ENCODE measurements at places on chromosomes 12 and 14.

DNA sequence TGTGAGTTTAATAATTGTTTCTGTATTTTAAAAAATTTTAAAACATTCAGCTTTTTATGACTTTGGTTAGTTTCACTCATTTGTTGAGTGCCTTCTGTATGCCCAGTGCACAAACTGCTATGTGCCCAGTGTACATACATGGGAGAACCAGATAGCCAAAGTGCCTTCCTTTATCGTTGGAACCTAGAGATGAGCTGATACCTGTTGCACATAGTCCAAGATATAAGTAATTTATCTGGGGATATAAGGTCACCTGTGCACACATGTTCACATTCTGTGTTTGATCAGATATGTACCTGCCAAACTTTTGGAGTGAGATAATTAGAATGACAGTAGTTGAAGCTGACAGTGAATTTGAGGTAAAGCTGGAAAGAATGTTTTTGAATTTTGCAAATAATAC lies 37.9 kb downstream of the RAB21 start:
- DNase-seq, result no peak

- no peak for DNase-seq
These were observed 63.6 kb downstream of the CRADD start for GRCh38 chr12:93740751-93741150.

GRCh38 chr14:100080206-100080605 lies 15.0 kb downstream of the EVL start:
- DNase-seq, result no peak

GRCh38 chr12:49518914-49519573 lies 19.8 kb upstream of the KCNH3 start:
- peak; percentile 72 for DNase-seq

DNA sequence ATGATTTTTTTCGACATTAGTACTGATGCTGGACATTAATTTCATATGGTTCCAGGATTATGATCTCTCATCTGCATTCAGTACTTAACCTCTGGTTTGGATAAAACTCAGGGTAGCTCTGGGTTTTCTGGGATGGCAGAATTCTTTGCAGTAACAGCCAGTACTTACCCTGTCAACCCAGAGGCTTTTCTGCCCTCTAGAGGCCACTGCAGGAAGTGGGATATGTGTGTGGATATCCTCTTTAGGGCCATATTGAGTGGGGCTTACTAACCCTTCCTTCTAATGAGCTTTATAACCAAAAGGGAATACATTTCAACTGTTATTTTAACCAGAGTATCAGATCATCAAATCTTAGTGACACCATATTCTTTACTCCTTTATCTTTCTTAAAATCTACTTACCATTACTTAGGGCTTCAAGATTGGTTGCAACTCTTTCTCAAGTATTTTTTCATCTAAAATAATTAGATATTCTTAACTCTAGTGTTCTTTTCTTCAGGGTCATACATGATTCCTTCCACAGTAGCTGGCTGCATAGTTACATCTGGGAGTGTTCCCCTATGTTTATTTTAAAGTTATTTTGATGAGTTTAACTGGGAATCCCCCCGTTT lies 488.0 kb upstream of the STXBP6 start:
- DNase-seq, result peak; percentile 53

- peak; percentile 49 for DNase-seq
These were observed 63.2 kb upstream of the TMX1 start for GRCh38 chr14:51176839-51177238.

DNA sequence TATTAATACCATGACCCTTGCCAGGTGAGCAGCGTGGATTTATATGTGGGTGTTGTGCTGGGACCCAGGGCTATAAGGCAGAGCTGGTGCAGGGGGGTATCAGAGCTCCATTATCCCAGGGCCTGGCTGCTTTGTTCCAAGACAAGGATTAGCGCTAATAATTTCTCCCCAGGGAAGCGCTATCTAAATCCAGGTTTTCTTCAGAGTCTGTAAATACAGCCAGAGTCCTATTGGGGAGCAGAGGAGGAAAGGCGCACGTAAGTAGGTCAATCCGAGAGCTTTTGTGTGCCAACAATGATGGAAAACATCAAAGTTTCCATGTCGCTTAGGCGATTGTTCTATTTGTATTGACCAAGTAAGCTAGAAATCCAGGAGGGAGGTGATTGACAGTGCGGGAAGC lies 1009.7 kb downstream of the VRK1 start:
- peak; percentile 47 for DNase-seq
